ENCODE measurements at places on chromosomes 4 and X.

DNA sequence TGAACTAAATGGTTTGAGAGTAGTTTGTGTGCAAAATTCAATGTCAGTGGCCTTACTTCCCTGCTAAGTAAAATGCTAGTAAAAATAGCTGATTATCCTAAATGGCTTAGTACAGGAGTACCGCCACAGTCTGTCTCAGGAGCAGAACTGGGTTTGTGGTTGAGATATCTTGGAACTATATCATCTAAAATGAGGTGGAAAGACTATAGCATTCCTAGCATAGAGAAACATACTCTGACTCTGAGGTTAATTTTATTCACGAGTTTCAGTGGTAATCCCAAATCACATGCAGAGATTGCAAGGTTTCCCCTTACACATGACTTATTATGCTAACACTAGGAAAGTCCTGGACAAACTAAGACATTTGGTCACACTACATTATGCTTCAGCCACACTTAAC is 70.4 kb downstream of the OR13H1 start:
- no peak for DNase-seq

GRCh38 chrX:63128509-63128908 is 222.6 kb downstream of the SPIN4 start:
- DNase-seq, result no peak

DNA sequence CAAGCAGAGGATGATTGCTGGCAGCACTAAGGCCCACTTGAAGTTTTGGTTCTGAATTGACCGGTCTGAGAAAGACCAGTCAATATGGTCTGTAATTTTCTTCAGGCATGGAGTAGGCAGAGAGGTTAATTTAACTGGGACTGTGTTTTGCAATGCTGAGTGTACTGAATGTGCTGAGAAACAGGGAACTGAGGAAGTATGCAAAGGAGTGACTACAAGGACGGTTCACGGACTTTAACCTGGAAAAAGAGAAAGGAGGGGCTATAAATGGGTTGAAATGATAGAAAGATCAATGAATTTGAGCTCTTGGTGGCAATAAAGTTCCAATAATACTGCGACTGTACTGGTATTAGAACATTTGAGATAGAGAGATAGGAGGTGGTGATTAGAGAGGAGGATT is 84.5 kb downstream of the MAGEB17 start:
- no peak for DNase-seq

DNA sequence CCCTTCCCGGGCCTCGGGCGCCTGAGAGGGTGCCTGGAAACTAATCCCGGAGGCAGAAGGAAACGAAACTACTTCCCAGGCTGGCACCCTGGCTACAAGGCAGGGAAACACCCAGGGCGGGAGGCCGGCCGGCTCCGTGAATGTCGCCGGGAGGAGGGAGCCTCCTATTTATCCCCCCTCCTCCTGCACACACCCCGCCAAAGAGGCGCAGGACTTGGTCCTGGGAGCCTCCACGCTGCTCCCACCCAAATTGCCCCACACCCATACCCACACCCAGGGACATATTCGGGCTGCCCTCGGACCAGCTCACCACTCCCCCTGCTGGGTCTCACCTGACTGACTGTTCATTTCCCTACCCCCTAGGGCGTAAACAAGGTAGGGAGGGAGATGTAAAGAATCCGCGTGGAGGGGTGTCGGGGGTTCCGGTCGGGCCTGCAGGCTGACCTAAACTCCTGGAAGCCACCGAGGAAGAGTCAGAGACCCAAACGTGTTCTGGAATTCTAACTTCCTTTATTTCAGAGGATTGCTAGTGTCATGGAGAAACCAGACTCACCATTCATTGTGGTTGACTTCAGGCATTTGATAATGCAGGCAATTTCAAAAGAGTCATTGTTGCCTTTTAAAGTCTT is at the start of gene BTC:
TSS of gene BTC (minus strand) at position 142 of the 629 bp plus-strand sequence. CDS start 198 bp downstream, outside the sequence.
- no peak for DNase-seq

- DNase-seq, result no peak
These were observed 205.4 kb downstream of the RPA4 start for GRCh38 chrX:97089116-97089515.

GRCh38 chr4:92307181-92307580 is 3.4 kb downstream of the GRID2 start:
- DNase-seq, result no peak

DNA sequence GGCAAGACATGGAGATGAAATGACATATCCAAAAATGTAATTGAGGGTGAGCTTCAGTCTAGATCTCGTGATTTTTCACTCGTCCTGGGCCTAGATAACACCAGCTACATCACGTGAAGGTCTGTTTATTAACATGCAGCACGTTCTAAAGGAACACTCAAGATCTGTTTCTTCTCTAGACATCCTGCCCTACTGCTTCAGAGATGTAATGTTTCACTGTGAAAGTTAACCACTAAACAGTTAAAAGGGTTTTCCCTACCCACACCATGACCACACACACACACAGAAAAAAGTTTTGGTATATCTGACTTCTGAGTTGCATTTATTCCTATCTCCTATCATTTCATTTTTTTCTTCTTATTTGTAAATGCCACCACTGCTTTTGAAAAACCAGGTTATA is 52.3 kb upstream of the SMIM31 start:
- no peak for DNase-seq

DNA sequence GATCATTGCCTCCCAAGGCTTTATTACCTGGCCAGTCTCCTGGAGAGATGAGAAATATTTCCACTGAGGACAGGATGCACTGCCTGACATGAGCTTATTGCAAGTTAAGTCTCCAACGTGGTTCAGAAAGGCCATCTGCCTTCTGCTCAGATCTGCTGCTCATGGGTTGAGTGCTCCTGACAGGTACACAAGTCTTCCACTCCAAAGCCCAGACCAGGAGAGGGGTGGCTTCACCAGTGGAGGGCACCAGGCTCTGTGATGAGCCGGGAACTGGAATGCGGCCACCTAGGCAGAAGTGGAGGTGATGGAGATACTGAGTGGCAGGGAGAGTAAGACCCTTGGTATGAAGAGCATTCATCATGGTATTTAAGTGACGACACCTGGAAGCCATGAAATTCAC is 79.5 kb upstream of the IRF2 start:
- DNase-seq, result no peak

- no peak for DNase-seq
These were observed 43.1 kb downstream of the CXXC4 start for GRCh38 chr4:104451573-104451972.

DNA sequence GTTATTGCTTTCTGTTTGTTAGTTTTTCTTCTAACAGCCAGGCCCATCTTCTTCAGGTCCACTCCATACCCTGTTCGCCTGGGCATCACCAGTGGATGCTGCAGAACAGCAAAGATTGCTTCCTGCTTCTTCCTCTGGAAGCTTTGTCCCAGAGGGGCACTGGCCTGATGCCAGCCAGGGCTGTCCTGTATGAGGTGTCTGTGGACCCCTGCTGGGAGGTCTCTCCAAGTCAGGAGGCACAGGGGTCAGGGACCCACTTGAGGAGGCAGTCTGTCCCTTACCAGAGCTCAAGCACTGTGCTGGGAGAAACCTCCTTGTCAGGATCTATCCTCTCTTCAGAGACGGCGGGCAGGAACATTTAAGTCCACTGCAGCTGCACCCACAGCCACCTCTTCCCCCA is 2.5 kb upstream of the PAGE2B start:
- no peak for DNase-seq

DNA sequence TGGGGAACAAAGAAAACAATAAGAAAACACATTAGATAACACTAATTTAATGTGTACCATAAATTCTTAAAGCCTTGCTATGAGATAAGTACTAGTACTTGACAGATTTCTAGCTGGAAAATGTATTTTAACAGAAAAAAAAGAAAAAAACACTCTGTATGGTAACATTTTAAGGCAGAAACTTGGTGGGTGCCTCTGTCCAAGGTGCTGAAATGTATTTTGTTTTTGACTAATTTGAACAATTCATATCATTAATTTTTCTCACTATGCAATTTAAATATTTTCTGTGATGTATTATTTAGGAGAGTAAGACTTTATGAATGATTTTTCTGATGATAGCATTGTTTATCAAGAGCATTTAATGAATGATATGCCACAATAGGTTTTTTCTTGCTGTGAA is 107.5 kb downstream of the GABRG1 start:
- DNase-seq, result no peak

DNA sequence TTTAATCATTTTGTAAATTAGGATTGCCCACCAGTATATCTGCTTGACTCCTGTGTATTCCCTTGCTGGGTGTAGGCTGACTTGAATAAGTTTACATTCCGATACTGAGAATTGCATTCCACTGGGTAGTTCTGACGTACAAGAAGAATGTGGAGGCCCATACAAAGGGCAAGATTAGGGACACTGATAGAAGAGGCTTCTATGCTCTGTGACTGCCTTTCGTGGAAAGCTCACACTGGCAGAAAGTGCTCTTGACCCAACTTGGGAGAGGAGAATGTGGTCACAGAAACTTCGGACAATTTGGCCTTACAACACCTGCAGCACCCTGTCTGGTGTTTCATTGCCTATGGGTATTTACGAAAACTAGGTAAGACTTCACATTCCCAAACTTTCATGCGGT is 126.3 kb downstream of the RAPGEF2 start:
- DNase-seq, result no peak

GRCh38 chr4:24845132-24845531 is 49.8 kb downstream of the SOD3 start:
- no peak for DNase-seq

GRCh38 chr4:150939530-150939929 is 75.6 kb downstream of the LRBA start:
- no peak for DNase-seq

GRCh38 chrX:154074199-154074598 is 23.3 kb downstream of the MECP2 start:
- no peak for DNase-seq

- DNase-seq, result no peak
These were observed 143.0 kb upstream of the MAOA start for GRCh38 chrX:43513085-43513484.

DNA sequence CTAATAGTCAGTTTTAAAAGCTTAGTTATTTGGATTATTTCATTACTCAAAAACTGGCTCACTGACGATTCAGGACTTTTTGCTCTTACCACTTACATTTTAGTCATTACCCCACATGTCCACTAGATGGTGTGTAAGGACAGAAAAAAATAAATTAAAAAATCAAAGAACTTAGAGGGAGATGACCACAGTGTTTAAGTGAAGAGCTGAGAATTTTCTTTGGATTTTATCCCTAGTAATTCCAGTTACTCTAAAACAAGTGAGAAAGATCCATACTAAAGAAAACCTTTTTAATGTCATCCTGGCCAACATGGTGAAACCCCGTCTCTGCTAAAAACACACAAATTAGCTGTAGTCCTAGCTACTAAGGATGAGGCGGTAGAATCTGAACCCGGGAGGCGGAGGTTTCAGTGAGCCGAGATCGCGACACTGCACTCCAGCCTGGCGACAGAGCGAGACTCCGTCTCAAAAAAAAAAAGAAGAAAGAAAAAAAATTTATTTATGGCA is 26.4 kb upstream of the TMPRSS11B start:
- DNase-seq, result peak; percentile 57

GRCh38 chrX:39335513-39336235 is 534.4 kb downstream of the MID1IP1 start:
- no peak for DNase-seq

- no peak for DNase-seq
These were observed 1183.9 kb downstream of the RPA4 start for GRCh38 chrX:98067611-98068010.

DNA sequence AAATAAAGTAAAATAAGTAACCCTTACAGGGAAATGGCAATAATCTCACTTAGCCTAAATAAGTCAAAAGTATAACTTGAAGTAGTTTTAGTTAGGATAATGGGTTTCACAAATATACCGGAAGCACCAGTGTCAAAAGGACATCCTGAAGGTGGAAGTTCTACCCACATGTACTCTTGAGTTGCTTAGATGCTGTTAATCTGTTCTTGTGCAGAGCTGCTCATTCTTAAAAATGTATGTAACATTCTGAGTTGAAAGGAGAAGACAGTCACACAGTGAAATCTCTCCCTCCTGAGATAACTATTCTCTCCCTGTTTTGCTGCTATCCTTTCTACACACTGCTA is 11.2 kb upstream of the CCNG2 start:
- DNase-seq, result peak; percentile 51

GRCh38 chr4:186666750-186667149 is 56.9 kb downstream of the FAT1 start:
- no peak for DNase-seq

DNA sequence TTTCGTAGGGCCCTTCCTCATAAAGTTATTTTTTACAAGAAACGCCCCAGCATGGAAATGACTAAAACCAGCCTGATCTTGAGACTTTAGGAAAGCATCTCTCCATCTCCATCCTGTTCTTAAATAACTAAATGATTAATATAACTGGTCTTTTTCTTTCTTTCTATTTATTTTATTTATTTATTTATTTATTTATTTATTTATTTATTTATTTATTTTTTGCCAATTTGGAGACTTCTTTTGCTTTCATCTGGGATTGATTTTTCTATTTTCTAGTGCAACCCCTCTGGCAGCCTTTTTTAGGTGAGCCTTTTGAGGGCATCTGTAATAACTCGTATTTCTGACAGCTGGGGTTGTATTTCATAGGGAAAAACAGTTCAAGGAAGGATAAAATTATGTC is 1.2 kb upstream of the KLHL34 start:
- DNase-seq, result no peak

- no peak for DNase-seq
These were observed 20.6 kb upstream of the SOX3 start for GRCh38 chrX:140525448-140525847.

DNA sequence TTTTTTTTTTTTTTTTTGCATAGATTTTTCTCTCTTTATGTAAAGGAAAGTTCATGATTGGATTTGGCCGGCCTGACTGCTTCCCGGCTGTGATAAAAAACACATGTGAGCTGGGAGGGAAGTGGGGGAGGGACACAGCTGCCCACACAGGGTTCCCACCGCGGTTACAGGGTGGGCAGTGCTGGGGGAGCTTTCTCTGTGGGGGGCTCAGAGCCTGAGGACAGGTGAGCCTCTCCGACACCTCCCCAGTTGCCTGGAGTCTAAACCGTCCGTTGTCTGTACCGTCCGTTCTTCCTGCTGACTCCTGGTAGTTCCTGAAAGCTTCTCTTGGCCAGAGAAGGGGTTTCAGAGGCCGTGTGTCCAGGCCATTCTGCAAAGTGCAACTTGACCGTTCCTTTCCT is 21.8 kb downstream of the SHOX start:
- DNase-seq, result no peak

- peak; percentile 91 for DNase-seq
These were observed 3.2 kb upstream of the STIM2 start for GRCh38 chr4:26857278-26858034.

DNA sequence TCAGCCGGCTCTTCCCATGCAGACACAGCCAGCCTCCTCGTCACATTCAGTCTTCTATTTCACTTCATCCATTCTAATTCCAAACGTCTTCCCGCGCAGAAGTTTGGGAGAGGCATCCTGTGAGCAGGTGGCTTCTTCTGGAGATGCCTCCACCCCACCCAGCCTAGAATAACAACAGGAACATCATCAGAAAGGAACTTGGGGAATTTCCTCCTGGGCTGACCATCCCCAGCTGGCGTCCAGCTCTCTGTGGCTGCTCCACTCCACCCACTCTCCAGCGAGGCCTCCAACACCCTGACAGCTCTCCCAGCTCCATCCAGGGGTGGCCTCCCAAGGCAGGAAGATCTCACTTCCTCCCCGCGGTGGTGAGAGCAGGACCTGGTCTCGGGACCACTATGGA is 5.5 kb upstream of the C4orf50 start:
- no peak for DNase-seq

GRCh38 chr4:7434766-7435150 is at the start of gene PSAPL1:
Gene PSAPL1, minus strand, starts transcription at chr4:7434930. Its CDS starts 51 bp downstream, at chr4:7434879.
- no peak for DNase-seq

GRCh38 chr4:155799116-155799793 is 40.4 kb downstream of the GUCY1B1 start:
- DNase-seq, result no peak
